IPS DF 6.9 (cell line): ENCODE measurements at places on chromosomes 7 and 10.

- no peak for DNase-seq
- no peaks in the 10 kb centered on the region for H3K27me3 ChIP-seq
- no peak overlapping the region for H3K4me3 ChIP-seq
- no peak overlapping the region for H3K27ac ChIP-seq
- H3K36me3 ChIP-seq, result no peaks in the 10 kb centered on the region
- H3K4me1 ChIP-seq, result no peaks in the 10 kb centered on the region
These were observed 435.6 kb upstream of the NFE2L3 start for GRCh38 chr7:25716421-25716820.

GRCh38 chr10:99828464-99828863 is 46.0 kb downstream of the ABCC2 start:
- H3K27me3 ChIP-seq, result no peaks in the 10 kb centered on the region
- DNase-seq, result no peak
- no peaks in the 10 kb centered on the region for H3K4me1 ChIP-seq
- H3K27ac ChIP-seq, result no peak overlapping the region
- no peaks in the 10 kb centered on the region for H3K36me3 ChIP-seq

DNA sequence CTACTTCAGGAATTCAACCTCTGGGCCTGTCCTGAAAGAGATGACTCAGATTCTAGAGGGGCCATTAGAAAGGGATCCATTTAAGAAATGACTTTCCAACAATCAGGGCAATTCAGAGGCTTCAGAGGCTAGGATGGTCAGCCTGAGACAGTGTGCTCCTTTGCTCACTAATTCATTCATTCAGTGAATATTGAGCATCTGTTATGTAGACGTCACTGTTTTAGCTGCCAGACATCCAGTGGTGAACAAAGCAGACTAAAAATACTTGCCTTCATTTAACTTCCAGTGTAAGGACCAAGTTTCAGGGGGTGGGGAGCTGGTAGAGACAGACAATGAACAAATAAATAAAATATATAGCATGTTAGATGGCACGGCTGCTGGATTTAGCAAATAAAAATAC is 1.6 kb downstream of the KIAA1217 start:
- H3K27ac ChIP-seq, result no peak overlapping the region
- no peaks in the 10 kb centered on the region for H3K36me3 ChIP-seq
- no peak overlapping the region for H3K4me3 ChIP-seq
- H3K4me1 ChIP-seq, result peaks cover 6% of the 10 kb centered on the region
- DNase-seq, result no peak

GRCh38 chr7:130345136-130345535 is 520 bp downstream of the CPA5 start:
- H3K36me3 ChIP-seq, result no peaks in the 10 kb centered on the region
- no peak overlapping the region for H3K27ac ChIP-seq
- no peak for DNase-seq
- no peak overlapping the region for H3K4me3 ChIP-seq
- no peaks in the 10 kb centered on the region for H3K4me1 ChIP-seq

DNA sequence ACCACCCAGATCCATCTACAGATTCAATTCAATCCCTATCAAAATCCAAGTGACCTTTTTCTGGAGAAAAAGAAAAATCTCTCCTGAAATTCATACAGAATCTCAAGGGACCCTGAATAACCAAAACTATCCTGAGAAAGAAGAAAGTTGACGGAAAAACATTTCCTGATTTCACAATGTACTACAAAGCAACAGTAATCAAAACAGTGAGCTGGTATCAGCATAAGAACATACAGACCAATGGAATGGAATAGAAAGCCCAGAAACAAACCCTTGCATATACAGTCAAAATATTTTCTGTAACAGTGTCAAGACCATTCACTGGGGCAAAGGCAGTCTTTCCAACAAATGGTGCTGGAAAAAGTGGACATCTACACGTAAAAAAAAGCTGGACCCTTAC is 89.9 kb downstream of the JMJD1C start:
- 0 out of 2 replicates have a peak, but pooled peaks cover 1% of the 10 kb centered on the region for H3K4me1 ChIP-seq
- no peaks in the 10 kb centered on the region for H3K36me3 ChIP-seq
- no peak overlapping the region for H3K4me3 ChIP-seq
- H3K27me3 ChIP-seq, result no peaks in the 10 kb centered on the region
- H3K27ac ChIP-seq, result no peak overlapping the region

DNA sequence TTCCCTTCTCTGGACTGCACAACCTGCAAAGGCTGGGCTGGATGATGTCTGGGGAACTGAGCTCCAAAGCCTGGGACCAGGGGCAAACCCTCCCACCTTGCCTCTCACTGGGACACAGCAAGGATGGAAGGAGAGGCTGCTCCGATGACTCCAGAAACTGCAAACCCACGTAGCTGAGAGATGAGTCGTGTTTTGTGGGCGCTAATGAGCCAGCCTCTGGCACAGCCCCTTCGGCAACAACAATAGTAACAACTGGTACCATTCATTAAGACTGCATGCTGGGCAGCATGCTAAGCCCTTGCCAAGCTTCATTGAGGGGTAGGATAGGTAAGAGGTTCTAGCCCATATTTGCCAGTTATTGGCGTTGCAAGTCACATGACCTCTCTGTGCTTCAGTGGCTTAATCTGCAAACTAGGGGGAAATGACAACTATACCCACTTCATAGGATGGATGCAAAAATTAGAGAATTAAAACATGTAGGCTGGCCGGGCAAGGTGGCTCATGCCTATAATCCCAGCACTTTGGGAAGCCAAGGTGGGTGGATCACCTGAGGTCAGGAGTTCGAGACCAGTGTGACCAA is 145.9 kb downstream of the SH3PXD2A start:
- no peak overlapping the region for H3K27ac ChIP-seq
- DNase-seq, result no peak
- no peaks in the 10 kb centered on the region for H3K36me3 ChIP-seq
- H3K4me3 ChIP-seq, result no peak overlapping the region

DNA sequence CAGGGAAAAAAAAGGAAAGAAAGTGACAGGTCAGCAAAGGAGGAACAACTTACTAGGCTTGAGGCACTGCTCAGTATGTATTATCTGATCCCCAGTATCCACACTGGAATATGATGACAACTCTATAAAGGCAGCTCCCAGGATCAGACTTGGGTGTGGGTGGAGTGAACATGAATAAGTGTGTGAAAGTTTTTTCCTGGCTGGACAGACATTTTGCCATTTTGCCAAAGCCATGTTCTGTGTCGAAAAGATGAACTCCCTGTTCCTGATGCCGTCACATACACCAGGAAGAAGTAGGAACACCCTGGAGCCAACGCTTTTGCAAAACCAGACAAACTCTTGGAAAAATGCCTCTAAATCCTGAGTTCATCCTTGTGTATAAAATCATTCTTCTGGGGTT is 143.2 kb upstream of the MEOX2 start:
- DNase-seq, result no peak
- H3K27ac ChIP-seq, result no peak overlapping the region
- peaks cover 2% of the 10 kb centered on the region; the same call in 1 of the 2 replicates for H3K4me1 ChIP-seq
- no peaks in the 10 kb centered on the region for H3K27me3 ChIP-seq
- H3K36me3 ChIP-seq, result no peaks in the 10 kb centered on the region

- no peak overlapping the region for H3K27ac ChIP-seq
- no peaks in the 10 kb centered on the region for H3K27me3 ChIP-seq
- H3K36me3 ChIP-seq, result no peaks in the 10 kb centered on the region
- H3K4me1 ChIP-seq, result peaks cover 3% of the 10 kb centered on the region; the same call in 1 of the 2 replicates
- no peak overlapping the region for H3K4me3 ChIP-seq
These were observed 83.0 kb downstream of the PARD3 start for GRCh38 chr10:34731885-34732701.

DNA sequence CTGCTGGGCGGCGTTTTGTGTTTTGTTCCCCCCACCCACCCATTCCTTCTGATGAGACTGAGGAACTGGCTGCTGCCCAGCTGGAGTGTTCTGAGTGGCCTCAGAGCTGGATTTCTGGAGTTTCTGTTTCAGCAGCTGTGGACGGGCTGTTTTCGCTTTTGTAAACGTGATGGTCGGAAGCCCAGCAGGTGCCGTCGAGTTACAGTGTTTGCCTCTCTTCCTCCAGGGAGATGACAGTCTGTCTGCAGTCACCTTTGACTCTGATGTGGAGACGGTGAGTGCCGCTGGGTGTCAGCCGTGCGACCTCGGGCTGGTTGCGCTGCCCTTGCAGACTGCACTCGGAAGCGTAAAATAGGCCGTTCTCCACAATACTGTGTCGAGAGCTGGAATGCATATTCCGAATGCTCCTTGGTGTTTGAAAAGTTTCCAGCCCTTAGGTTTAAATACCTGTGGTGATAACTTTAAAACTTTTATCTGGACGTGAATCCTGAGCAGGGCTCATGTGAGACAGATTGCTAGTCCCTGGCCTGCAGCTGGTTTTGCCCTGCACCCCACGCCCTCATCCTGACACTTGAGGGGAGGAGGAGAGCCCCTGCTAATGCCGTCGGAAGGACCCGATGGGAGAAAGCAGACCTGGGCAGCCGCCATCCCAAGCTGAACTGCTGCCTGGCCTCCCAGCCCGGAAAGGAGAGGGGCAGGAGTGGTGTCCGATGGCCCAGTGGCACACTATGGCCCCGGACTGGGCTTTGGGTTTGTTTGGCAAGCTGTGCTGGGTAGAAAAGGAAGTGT is 8.3 kb downstream of the IQCE start:
- no peak for DNase-seq
- no peak overlapping the region for H3K27ac ChIP-seq
- H3K4me3 ChIP-seq, result no peak overlapping the region
- H3K36me3 ChIP-seq, result no peaks in the 10 kb centered on the region
- H3K4me1 ChIP-seq, result 0 out of 2 replicates have a peak, but pooled peaks cover 3% of the 10 kb centered on the region

DNA sequence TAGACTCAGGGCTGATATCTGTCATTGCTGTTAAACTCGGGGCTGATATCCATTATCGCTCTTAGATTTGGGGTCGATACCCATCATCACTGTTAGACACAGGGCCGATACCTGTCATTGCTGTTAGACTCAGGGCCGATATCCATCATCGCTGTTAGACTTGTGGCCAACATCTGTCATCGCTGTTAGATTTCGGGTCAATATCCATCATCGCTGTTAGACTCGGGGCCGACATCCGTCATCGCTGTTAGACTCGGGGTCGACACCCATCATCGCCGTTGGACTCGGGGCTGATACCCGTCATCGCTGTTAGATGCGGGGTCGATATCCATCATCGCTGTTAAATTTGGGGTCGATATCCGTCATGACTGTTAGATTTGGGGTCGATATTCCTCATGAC is 54.8 kb downstream of the BEND7 start:
- no peak overlapping the region for H3K4me3 ChIP-seq
- H3K27ac ChIP-seq, result no peak overlapping the region
- no peaks in the 10 kb centered on the region for H3K27me3 ChIP-seq
- no peaks in the 10 kb centered on the region for H3K36me3 ChIP-seq

DNA sequence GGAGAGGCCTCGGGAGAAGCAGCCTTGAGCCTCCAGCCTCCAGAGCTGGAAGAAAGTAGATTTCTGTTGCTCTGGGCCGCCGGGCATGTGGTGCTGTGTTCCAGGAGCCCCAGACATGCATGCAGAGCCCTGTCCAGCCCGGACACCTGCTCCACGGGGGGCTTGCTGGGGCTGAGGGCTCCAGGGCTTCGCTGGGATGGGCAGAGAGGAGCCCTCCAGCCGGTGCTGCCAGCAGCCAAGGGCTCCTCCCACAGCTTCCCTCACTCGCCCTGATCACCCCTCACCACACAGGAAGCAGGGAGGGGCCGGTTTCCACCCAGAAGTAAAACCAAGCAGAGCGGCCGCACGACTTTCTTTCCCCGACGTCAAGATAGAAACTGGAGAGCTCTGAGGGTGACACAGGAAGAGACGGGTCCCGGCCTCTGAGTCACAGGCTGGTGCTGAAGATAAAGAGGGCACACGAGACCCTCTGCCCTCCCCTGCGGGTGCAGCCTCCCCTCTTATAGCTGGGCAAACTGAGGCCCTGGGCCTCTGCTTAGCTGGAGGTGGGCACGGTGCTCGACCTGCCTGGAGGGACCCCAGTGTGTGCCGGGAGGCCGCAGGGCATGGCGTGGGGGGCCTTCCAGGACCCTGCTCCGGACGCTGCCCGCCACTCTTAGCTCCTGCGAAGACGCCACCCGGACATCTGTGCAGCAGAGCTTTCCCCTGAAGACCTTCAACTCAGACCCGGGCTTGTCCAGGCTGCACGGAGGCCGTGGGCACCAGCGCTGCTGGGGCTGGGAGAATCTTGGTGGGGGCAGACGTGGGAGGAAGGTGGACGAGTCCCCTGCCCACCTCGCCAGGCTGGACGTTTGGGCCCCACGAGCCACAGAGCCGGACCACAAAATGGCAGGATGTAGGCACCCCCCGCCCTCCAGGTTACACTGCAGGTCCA is 31.1 kb downstream of the ADAP1 start:
- DNase-seq, result no peak
- no peaks in the 10 kb centered on the region; the same call in 1 of the 2 replicates for H3K36me3 ChIP-seq
- H3K4me1 ChIP-seq, result no peaks in the 10 kb centered on the region; the same call in 1 of the 2 replicates
- H3K27ac ChIP-seq, result no peak overlapping the region
- H3K27me3 ChIP-seq, result no peaks in the 10 kb centered on the region
- H3K4me3 ChIP-seq, result no peak overlapping the region

- H3K4me1 ChIP-seq, result no peaks in the 10 kb centered on the region
- H3K4me3 ChIP-seq, result no peak overlapping the region
- no peak for DNase-seq
- no peaks in the 10 kb centered on the region; the same call in 1 of the 2 replicates for H3K27me3 ChIP-seq
These were observed 88.8 kb downstream of the TFEC start for GRCh38 chr7:115941703-115942268.

- H3K27me3 ChIP-seq, result no peaks in the 10 kb centered on the region
- no peak for DNase-seq
- H3K4me3 ChIP-seq, result no peak overlapping the region
- no peaks in the 10 kb centered on the region for H3K4me1 ChIP-seq
- no peak overlapping the region for H3K27ac ChIP-seq
- H3K36me3 ChIP-seq, result no peaks in the 10 kb centered on the region
These were observed 647.0 kb downstream of the KCNMA1 start for GRCh38 chr10:76990561-76990960.

GRCh38 chr10:79445977-79446757 is 743 bp upstream of the ZCCHC24 start:
- H3K36me3 ChIP-seq, result no peaks in the 10 kb centered on the region
- H3K4me1 ChIP-seq, result peaks cover 7% of the 10 kb centered on the region; the same call in 1 of the 2 replicates
- peak overlapping the region; percentile 43; the same call in 1 of the 2 replicates for H3K4me3 ChIP-seq
- H3K27ac ChIP-seq, result no peak overlapping the region

DNA sequence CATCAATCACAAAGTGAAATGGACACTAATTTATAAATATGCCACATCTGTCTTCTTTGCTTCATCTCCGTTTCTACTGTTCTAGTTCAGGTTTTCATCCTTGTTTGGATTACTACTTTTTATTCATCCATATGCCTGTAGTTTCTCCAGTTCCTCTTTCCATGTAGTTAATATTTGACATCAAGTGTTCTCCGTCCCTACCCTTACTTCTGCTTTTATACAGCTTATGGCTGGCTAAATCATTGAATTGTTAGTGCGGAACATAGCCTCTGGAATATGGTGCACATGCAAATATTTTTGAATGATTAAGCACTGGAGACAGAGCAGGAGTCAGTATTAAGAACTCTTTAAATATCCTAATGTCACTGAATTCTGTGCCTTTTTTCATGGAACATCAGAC is 230.0 kb upstream of the PPP1R3A start:
- H3K4me3 ChIP-seq, result no peak overlapping the region
- peaks cover 2% of the 10 kb centered on the region; the same call in 1 of the 2 replicates for H3K4me1 ChIP-seq
- DNase-seq, result no peak

GRCh38 chr10:131691481-131692090 is 209.2 kb upstream of the PPP2R2D start:
- no peak overlapping the region for H3K27ac ChIP-seq
- no peak for DNase-seq
- H3K27me3 ChIP-seq, result no peaks in the 10 kb centered on the region
- H3K4me1 ChIP-seq, result no peaks in the 10 kb centered on the region

GRCh38 chr7:5594616-5595544 is 171.2 kb upstream of the TNRC18 start:
- peaks cover 25% of the 10 kb centered on the region for H3K4me1 ChIP-seq
- no peaks in the 10 kb centered on the region for H3K36me3 ChIP-seq
- no peaks in the 10 kb centered on the region for H3K27me3 ChIP-seq
- peak overlapping the region; percentile 72 for H3K4me3 ChIP-seq
- DNase-seq, result no peak
- H3K27ac ChIP-seq, result no peak overlapping the region
